Naive thymus-derived CD8-positive, alpha-beta T cell (primary cell): ENCODE measurements at places on chromosomes 16 and 17. TPM values are rescaled to one million over a fixed set of nuclear protein-coding genes. Genes with fewer than 3 reads are reported as not detected.

GRCh38 chr17:4625181-4625617 is 16.3 kb downstream of the ALOX15 start:
- no peak for DNase-seq

DNA sequence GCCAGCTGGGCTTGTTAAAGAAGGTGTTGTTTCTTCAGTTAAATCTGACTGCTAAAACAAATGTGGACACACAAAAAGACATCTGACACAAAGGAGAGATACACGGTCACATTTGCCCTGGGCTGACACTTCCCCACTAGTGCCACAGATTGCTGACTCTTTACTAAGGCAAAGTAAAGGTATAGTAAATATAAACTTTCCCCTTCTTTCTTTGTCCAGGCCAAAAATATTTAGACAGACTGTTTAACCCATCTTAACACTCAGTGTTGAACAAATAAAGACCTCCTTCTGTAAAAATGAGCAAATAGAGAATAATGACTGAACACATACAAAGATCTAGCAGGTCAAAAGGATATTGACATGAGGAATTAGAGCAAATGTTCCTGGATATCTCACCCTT is 58.4 kb downstream of the SCNN1G start:
- DNase-seq: no peak

DNA sequence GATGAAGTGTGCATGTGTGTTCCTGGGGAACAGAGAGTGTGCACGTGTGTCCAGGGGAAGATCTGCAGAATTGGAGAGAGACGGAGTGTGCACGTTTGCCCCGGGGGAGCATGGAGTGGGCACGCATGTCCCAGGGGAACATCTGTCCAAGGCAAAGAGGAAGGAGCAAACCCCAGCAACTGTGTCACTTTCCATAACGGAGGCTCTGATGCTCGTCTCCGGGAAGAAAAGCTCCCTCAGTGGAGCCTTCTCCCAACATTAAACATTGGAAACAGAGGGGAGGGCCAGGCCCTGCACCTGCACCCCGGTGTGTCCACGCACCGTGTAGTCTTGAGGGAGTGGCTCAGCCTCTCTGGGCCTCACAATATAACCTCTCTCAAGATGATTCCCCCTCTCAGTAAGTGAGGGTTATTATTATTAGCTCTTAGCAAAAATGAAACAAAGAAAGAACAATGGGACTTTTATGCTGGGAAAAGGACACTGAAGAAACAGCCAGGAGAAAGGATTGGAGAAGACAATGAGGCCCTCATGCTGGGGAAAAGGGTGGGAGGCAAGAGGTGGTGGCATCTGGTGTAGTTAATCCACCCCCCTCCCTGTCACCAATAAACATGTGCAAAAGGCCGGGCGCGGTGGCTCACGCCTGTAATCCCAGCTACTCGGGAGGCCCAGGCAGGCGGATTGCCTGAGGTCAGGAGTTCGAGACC is 7.6 kb downstream of the RAB40B start:
- no peak for DNase-seq

DNA sequence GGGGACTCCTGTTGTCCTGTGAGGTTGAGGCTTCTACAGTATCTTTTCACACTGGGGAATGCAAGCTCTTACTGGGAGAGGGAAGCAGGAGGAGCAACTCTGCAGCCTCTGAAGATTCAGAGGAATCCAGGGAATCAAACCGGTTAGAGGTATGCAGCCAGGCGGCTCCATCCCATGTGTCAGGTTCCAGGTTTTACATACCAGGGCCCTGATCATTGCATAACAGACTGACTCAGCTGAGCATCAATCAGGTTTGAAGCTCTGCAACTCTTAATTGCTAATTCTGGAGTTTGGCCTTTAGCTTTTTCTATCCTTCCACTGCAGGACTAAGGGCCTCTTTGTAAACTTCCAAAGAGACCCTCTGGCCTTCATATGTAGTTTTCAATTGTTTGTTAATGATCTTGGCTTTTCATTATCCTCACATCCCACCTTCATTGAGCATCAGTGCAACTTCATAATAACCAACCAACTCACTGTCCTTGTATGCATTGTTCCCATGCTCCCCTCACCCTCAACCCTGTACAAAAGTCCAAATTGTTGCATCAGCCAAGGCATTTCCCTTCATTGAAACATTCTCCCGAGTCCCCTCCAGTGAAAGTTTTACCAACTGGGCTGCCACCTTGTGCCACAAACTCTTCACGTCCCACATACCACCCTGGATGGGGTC is 59.7 kb upstream of the DHX40 start:
- no peak for DNase-seq

DNA sequence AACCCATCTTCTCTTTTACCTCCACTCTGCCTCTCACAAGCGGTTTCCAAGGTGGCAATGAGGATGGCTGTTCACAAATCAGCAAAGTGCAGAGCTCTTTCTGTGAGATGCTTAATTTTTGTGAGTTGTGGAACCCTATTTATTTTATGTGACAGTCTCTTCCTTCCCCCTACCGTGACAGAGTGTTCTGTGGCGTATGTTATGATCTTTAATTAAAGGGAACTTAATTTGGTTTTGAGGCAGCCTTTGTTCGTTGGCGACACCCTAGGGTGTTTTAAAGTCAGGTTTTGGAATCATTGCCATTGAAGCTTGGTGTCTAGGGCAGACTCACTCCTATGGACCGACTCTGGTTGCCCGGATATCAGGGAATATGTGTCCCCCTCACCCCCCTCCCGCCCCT is 83.3 kb upstream of the IRX3 start:
- DNase-seq: no peak

DNA sequence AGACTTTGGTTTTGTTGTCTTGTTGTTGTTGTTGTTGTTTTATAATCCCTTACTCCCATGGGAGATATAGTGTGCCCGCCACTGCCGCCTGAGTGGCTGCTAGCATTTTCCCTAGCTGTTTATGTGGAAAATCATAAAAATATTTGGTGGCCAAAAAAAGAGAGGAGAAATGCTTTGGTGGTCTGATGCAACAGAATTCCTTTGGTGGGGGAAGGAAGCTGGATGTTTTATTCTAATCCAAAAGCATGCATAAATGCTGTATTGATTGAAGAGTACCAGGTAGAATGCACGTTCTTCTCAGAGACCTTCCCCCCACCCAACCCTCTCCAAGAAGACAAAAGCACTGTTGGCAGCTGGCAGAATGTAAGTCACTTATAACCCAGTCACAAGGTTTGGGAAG is 93.2 kb downstream of the C17orf67 start:
- no peak for DNase-seq

- no peak for DNase-seq
Observed at GRCh38 chr17:65182233-65182632, 45.1 kb downstream of the RGS9 start.

- DNase-seq: no peak
Observed at GRCh38 chr16:71217506-71217905, 13.0 kb downstream of the HYDIN start.

The HIGD1B gene
- total RNA-seq: not detected

The SPNS3 gene
- total RNA-seq: 4.3 TPM

The SLC46A1 gene
- total RNA-seq: 3.2 TPM

The CDH15 gene
- total RNA-seq: not detected
